ENCODE measurements at places on chromosomes 1 and 21.

- DNase-seq = no peak
These were observed 16.7 kb upstream of the GUCA2B start for GRCh38 chr1:42136466-42136865.

DNA sequence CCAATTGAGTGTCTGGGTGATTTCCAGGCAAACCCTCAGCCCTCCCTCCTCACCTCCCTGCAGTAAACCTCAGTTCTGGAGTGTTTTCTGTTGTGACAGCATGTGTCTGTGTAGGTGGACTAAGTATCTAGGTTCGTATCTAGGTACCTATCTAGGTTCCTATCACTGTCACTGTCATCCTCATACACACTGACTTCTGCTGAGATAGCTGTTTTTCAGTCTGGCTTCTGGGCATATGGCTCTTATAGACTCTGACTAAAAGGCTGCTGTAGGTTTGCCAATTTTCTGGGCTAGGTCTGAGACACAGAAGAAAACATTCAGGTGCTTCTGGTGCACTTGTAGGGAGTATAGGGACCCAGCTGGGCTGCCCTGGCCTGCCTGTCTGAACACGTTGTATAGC lies 8.1 kb upstream of the TRIM67 start:
- DNase-seq = no peak

DNA sequence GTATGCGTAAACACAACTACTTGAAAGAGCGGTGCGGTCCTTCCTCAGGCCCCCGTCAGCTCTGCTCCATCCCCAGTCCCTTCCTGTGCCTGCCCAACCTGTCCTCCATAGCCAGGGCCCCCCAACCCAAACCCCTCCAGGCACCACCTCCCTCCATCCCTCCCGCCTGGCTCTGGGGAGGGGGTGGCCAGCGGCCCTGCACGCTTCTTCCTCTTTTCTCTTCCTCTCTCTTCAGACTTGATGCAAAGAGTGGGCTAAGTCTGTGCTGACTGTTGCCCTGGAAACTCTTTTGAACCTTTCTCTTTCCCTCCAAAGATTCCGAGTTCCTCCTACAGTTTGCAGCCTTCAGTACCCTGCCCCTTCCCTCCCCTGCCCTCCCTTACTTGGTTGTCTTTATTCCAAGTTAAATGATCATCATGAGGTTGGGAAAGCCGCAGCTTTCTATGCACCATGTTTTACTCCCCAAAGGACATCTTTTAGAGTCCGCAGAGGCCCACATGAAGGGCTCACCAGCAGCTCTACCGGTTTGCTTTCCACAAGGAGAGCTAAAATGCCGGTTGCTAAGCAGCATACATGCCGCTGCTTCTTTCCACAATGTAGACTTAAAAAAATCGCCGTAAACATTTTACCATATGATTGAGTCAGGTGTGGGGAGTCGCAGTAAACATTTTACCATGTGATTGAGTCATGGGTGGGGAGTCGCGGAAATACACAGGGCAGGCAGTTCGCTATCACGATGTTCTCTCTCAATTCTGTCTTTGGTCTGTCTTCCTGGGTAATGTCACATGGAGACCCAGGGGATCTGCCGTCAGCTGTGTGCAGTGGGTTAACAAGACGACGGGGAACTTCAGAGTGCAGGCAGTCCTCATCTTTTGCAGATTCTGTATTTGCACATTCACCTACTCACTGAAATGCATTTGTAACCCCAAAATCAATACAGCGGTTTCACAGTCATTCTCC lies 525.3 kb downstream of the KIF26B start:
- no peak for DNase-seq

DNA sequence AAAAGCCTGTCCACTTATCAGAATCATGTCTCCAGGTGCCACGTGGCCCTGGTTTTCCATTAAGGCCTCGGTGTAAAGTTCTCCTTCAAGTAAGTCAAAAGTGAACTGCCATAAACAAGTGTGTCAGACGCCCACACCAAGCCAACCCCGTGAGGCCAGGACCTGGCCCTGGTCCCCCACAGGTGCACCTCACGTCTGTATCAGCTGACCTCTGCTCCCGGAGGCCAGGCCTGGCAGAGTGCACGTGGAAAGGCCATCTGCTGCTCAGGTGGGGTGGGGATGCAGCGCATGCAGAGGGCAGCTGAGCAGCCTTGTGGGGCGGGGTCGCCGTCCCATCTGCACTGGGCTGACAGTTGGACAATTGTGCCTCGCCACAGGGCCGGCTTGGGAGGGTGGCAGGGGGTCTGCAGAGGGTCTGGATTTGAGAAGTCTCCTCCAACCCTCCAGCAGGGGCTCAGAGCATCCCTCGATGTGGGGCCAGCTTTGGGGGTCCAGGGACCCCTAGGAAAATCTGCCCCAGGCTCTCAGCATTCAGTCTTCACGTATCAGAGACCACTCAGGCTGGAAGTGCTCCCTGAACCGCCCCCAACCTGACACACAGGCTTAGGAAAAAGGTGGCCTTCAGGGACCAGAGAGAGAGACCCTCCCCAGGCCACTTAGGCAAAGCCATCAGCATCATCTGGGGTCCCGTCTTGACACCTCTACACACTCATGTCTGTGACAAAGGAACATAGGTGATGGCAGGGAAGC lies 3.0 kb downstream of the SLC19A1 start:
- DNase-seq = no peak

GRCh38 chr21:41196993-41197392 lies 29.0 kb downstream of the BACE2 start:
- no peak for DNase-seq

GRCh38 chr1:87763483-87763882 lies 434.8 kb downstream of the LMO4 start:
- DNase-seq = no peak

DNA sequence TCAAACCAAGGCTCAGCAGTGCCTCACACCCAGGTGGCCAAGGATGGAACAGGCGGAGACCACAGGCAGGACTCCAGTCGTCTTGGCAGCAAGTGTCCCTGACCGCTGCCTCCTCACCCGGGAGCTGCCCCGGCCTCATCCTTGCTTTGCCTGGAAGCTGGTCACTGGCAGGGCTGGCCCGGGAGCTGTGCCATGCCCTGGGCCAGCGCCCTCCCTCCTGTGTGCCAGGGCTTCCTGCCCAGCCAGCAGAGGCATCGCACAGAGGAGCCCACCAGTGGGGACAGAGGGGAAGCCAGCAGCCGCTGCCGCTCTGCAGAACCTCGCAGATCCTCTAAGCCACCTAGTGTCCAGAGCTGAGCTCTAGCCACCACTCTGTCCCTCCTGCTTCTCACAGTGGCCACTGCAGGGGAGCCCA lies 7.8 kb downstream of the CASZ1 start:
- peak; percentile 36 for DNase-seq

- no peak for DNase-seq
These were observed 96.3 kb downstream of the GPATCH2 start for GRCh38 chr1:217534566-217534965.

- no peak for DNase-seq
These were observed 33.6 kb downstream of the RGS8 start for GRCh38 chr1:182650678-182651338.

GRCh38 chr1:92583821-92584760 lies 97.4 kb upstream of the GFI1 start:
- DNase-seq = no peak

DNA sequence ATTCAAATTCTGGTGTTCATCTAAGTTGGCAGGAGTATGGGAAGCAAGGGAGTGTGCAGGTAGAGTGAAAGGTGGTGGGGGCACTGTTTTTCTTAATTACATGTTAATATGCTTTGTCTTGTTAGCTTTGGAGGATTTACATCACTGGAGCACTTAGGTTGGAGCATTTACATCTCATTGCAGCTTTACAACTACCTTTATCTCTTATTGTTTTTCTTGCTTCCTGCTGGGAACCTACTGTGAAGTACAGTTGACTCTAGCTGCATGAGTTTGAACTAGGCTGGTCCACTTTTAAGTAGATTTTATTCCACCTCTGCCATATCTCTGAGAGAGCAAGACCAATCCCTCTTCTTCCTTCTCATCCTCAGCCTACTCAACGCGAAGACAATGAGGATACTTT lies 554.8 kb upstream of the B3GALT2 start:
- no peak for DNase-seq

DNA sequence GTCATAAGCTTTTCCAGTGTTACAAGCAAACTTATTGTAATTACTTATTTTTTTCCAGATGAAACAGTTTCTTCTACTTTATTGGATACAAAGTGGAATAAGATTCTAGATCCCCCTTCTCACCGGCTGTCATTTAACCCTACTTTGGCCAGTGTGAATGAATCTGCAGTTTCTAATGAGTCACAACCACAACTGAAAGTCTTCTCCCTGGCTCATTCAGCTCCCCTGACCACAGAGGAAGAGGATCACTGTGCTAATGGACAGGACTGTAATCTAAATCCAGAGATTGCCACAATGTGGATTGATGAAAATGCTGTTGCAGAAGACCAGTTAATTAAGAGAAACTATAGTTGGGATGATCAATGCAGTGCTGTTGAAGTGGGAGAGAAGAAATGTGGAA lies 95.5 kb downstream of the ZFYVE9 start:
- no peak for DNase-seq

- no peak for DNase-seq
These were observed 8.9 kb downstream of the CSRP1 start for GRCh38 chr1:201497935-201498509.

DNA sequence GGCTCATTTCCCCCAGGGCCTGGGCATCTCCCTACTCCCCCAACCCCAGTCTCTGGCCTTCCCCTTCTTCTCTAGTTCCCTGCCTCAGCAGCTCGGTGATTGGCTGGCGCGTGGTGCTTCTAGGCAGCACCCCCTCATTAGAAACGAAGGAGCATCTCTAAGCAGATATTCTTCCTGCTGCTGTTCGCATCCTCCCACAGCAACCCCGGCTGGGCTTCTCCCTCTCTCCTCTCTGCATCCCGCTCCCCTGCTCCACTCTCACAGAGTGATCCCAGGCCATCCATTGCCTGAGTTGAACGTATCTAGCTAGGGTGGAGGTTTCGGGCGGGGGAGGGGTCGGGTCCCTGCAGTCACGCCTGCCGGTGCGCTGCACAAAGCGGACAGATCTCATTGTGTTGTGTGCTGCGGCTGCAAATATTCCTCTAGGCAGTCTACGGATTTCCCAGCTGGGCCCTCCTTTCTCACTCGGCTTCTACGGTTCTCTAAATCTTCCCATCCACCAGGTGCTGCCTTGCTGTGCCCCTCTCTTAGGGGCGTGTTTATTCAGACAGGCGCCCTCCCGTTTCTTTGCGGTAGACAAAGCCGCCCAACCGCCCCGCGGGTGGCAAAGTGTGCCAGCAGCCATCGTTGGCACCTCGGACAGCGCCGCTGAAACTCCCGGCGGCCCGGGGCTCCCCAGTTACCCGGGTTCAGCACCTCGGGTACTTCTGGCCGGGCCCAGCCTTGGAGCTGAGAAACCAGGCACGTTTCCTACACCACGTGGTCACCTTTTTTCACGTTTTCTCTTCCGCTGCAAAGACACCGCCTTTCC lies 2.2 kb downstream of the CACNA1E start:
- no peak for DNase-seq

DNA sequence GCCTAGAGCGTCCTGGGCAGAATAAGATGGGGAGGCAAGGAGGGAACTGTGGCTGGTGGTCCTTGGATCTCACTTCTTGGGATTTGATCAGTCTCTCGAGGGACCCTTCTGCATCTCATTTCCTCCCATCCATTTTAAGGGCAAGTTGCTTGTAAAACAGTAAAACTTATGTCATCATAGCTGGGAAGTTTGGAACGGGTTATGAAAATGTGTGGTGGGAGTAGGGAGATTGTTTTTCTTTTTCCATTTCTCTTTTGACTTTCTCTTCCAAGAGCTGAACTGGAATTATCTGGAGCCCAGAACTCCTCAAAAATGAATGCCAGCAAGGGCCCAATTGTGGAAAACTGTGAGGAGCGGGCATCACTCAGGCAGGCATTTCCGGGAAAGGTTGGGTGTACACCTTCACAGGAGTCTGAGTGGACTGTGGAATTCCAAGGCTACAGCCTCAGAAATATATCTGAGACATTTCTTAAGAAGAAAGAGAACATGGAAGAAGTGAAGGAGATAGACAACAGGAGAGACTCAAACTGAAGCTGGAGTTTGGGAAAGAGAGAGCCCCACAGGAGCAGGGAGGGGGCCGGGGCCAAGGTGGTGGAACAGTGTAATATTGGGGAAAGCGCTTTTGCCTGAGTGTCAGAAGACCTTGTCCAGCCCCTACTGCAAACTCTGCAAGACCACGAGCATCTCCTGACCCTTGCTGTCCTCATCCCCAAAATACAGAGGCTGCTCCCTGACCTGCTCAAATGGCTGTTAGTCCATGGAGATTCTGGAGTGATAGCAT lies 185.1 kb downstream of the FOXD2 start:
- no peak for DNase-seq
